ENCODE measurements at places on chromosomes 6 and 20.

GRCh38 chr6:167668019-167668753 is 158.5 kb upstream of the AFDN start:
- no peak for DNase-seq

DNA sequence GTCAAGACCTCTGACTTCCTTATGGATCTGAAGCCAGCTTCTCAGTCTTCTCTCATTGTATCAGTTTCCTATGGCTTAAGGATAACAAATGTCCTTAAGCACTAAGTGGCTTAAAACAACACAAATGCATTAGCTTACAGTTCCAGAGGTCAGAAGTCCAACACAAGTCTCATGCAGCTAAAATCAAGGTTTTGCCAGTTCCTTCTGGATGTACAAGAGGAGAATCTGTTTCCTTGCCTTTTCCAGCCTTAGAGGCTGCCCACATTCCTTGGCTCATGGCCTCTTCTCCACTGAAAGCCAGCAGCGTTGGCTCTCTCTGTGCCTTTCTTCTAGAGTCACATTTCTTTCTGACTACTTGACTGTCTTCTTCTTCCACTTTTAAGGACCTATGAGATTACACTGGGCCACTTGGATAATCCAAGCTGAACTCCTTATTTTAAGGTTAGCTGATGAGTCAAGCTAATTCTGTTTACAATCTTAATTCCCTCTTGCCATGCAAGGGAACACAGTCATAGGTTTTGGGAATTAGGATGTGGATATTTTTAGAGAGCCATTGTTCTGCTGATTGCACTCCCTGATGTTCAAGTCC is 179.0 kb downstream of the BCAS1 start:
- DNase-seq: no peak

DNA sequence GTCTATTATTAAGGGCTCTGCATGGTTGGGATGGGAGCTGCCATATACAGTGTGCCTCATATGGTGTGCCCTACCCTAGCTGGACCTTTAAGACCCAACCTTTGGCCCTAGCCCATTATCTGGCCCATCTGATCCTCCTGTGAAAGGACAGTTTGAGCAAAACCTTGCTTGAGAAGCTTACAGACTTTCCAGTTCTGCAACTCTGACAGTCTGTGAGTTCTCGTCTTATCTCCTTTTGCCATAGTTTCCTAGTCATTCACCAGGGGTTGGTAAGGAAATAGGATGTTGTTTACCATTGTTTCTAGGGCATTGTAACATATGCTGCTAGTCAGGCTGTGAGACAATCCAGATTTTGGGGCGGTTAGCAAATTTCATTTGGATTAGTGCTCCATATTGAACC is 17.2 kb downstream of the CTNNBL1 start:
- no peak for DNase-seq

GRCh38 chr20:20251317-20251716 is 116.6 kb upstream of the INSM1 start:
- DNase-seq: no peak

GRCh38 chr6:39003072-39003471 is 45.5 kb upstream of the GLP1R start:
- DNase-seq: no peak

DNA sequence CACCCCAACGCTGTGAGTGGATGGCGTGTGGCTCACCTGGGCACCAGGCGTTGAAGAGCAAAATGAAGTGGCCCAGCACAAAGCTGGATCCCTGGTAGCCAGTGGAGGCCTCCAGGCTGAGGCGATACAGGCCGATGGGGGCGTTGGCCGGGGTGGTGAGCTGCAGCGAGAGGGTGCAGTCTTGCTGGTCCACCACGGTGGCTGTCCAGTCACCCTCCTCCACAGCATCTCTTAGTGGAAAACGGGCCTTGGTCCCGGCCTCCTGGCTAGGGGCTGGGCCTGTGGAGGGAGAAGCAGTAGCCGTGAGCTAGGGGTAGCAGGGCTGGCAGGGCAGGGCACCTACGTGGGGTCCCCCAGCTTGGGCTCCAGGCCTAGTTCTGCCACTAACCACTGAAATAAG is 9.3 kb downstream of the TGM2 start:
- DNase-seq: no peak

GRCh38 chr20:62407221-62407992 is at the start of gene CABLES2:
Gene CABLES2, minus strand, starts transcription at chr20:62407285. Its CDS starts 9 bp downstream, at chr20:62407276.
- peak; percentile 87 for DNase-seq

GRCh38 chr6:35972471-35973367 is 51.7 kb downstream of the SLC26A8 start:
- DNase-seq: no peak

GRCh38 chr6:19083801-19084200 is 696.7 kb downstream of the RNF144B start:
- DNase-seq: no peak

GRCh38 chr20:50666709-50667298 is 24.5 kb downstream of the RIPOR3 start:
- no peak for DNase-seq

DNA sequence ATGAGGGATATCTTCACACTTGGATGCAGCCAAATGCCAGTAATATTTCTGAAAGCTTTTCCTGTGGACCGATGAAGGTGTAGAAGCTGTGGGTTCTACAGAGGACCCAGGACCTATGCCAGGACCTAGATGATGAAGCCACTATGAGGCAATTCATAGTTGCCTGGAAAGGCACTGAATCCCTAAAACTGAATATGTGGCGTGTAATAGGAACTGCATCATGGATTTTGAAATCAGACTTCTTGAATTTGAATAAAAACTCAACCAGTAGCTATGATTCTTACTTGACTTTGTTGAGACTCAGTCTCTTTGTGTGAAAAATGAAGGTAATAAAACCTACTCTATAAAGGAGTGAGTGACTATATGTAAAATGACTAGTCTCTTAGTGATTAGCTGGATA is 89.9 kb upstream of the SGK1 start:
- DNase-seq: no peak

DNA sequence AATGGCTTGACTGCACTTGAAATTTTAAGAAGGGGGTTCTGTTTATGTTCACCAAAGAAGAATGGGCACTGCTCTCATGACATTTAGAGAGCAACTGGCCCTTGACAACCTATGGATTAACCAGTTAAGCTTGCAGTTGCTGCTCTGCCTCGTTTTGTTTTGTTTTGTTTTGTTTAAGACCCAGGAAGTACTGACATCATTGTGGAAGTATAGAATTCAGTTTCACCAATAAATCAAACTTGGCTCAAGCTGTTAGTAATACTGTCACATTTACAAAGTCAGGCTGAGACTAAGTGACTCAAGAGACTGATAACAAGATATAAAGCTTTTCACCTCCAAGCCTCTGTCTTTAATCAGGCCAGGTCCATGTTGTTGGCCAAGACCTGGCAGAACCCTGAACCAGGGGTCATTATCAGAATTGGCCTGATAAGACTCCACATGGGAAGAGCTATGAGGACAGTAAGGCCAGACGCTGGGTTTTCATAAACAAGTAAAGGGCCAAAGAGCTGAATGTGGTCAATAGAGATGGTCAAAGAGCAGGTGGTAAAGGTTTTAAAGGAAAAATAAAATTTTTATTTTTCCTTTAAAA is 99.4 kb upstream of the VGLL2 start:
- no peak for DNase-seq

- DNase-seq: no peak
These were observed 88.7 kb upstream of the BMP5 start for GRCh38 chr6:55964136-55964535.

DNA sequence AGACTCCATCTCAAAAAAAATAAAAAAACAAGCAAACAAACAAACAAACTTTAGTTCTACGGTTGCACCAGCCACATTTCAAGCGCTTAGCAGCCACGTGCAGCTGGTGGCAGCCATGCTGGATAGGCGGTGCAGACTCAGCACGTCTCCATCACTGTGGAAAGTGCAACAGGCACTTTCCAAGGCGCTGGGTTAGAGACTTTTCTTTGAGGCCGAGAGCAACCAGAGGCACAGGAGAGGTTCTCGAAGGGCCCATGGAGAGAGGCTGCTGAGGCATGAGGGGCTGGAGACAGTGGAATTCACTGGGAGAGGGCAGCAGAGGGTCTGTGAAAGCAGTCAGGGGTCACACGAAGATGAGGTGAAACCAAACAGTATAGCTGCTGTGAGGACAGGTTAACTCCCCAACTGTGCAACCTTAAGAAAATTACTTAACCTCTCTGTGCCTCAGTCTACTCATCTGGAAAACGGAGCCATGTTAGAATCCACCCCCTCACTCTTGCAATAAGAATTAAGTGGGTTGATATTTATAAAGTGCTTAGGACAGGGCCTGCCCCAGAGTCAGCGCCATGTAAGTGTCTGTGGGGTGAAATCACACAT is 27.5 kb downstream of the TGM2 start:
- no peak for DNase-seq

DNA sequence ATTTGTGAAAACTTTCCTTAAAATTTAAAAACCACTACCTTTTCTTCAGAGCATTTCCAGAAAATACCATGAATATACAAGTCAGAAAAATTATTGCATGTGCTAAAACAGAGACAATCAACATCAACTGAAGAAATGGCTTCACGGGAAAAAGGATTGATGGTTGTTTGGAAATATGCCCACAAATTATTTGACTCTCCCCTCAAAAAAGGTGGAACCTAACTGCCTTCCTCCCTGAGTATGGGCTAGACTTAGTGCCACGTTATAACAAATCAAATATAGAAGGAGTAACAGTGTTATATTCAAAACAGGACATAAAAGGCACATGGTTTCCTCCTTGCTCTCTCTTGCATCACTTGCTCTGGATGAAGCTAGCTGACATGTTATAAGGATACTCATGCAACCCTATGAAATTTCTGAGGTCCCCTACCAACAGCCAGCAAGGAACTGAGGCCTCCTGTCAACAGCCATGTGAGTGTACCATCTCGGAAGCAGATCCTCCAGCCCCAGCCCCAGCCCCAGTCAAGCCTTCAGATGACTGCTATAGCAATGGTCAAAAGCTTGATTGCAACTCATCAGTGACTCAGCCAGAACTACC is 8.4 kb downstream of the BTBD9 start:
- no peak for DNase-seq

Data from central memory CD8-positive, alpha-beta T cell (primary cell).